ENCODE measurements at places on chromosomes 13 and 19.

GRCh38 chr13:32316028-32316339, 676 bp downstream of the BRCA2 start:
- DNase-seq: no peak

DNA sequence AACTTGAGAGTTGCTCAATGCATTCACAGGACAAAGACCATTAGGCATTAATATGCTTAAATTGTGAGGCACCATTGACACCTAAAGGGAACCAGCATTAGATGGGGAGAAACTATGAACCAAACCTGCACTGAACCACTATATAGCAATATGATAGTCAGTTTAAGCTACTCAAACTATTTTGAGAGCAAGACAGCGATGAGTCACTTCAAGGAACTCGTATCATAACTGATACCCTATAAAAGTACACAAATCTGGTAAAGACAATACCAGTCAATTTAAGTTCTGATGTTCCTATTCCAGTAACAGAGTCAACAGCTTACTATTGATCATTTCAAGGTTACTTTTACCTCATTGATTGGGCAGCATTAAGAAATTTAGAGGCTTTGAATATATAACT, 151.3 kb upstream of the ATXN8OS start:
- DNase-seq: no peak

GRCh38 chr19:29606420-29606747, 301 bp downstream of the POP4 start:
- DNase-seq: no peak

- no peak for DNase-seq
Measured at GRCh38 chr19:13932149-13932637, 6.0 kb downstream of the PODNL1 start.

GRCh38 chr19:17415121-17415520, 4.7 kb upstream of the MVB12A start:
- no peak for DNase-seq

DNA sequence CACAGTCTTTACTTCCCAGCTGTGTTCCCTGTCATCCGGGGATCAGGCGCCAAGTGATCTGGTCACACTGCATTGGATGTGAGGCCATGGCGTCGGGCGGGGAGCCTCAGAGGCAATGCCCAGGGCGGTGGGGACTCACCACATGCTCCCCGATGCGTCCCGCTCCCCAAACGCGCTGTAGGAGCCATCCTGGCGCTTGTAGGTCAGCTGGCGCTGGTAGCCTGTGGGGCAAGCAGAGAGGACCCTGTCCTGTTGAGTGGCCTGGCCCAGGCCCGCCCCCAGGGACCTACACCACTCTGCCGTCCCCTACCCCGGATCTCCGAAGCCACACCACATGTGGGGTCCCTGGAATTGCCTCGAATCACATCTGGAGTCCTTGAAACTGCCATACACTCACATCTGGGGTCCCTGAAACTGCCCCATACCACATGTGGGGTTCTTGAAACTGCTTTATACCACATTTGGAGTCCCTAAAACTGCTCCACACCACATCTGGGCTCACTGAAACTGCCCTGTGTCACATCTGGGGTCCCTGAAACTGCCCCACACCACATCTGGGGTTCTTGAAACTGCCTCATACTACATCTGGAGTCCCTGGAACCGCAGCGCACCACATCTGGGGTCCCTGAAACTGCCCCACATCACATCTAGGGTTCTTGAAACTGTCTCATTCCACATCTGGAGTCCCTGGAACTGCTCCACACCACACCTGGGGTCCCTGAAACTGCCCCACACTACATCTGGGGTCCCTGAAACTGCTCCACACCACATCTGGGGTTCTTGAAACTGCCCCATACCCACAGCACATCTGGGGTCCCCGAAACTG, 33.2 kb downstream of the F2RL3 start:
- DNase-seq: no peak
